NCI-H1092 treated with DMSO at 0.1 percent for 48 hours (cell line): ENCODE measurements at places on chromosomes 16 and 17.

DNA sequence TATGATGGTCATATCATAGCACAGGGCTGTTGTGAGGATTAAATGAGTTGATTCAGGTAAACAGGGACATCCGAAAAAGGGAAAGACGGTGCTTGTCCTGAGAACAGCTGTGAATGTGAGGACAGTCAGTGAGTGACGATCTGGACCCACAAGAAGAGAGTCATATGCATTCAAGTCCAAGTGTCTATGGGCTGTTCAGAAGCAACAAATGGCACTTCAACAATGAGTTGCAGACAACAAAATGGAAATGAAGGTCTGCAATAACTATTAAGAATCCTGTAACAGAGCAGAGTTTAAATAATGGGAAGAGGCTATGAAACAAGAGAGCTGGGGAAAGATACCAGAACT is 100.3 kb downstream of the ADCY9 start:
- DNase-seq, result no peak

DNA sequence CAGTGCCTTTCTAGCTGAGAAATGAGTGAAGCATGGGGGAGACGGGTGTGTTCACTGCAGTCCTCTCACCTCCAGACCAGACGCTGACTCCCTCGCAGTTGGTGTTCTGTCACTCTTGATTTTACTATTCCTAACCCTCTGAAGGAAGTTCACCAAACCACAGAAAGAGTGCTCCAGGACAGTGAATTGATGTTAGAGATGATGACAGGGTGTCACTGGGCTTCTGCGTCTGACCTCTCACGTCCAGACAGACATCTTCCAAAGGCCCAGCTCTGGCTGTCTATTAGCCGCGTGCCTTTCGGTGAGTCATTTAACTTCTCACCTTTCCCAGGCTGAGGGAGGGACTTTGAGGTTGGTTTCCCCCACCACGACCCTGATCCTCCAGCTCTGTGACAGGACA is 8.2 kb downstream of the CRAMP1 start:
- no peak for DNase-seq

DNA sequence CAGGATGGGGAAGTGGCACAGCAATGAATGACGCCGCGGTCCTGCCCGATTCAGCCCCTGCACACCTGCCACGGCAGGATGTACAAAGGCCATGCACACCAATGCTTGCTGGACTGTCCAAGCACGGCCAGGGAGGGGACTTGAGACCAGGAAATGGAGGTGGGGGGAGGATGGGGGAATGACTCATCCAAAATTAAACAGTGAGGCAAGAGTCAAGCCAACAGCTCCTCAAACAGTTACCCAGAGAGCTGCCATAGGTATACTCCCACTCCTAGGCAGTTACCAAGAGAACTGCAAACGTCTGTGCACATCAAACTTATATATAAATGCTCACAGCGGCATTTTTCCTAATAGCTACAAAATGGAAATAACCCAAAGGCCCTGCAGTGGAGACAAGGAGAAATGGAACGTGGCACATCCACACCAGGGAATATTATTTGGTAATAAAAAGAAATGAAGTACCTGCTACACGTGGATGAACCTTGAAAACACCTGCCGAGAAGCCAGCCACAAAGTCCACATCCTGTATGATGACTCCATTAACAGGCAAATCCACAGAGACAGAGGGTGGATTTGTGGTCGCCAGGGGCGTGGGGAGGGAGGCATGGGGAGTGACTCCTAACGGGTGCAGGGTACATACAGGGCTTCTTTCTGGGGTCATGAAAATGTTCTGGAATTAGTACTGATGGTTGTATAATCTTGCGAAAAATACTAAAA is 54.1 kb downstream of the VAC14 start:
- peak; percentile 15 for DNase-seq

DNA sequence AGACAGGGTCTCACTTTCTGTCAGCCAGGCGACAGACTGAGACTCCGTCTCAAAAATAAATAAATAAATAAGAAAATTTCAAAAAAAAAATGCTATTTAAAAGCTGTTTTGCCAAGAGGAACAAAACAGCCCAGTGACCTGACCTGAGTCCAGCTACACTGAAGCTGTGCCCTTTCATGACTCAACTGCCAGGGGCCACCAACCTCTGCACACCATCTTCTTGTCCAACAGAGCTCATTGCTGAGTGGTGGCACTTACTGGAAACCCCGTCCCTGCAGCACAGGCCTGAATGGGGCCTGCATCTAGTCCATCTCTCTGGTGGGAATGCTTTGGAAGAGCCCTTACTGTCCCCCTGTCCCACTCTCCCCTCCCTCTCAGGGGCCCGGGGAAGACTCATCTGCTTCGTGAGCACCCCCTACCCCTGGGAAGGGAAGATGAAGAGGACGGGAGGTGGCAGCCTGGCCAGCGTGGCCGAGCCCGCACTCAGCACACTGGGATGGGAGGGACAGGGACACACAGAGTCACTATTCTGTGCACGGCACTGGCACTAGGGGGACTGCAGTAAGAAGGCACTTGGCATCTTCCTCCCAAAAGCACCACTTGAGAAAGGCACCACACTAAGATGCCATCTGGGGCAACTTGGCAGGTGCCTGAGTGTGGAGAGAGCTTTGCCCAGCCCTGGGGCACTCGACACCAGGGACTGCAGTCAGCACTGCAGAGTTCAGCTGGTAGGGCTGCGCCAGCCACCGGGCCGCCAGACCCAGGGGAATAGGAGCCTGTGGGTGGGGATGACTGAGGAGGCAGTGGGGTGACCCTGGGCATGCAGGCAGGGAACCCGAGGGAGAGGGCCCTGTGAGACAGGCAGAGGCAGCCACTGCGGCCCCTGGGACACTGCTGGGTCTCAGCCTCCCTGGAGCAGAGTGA is 13.5 kb downstream of the FBXO31 start:
- DNase-seq, result no peak

GRCh38 chr17:17058304-17058703 is 16.0 kb downstream of the MPRIP start:
- DNase-seq, result no peak

DNA sequence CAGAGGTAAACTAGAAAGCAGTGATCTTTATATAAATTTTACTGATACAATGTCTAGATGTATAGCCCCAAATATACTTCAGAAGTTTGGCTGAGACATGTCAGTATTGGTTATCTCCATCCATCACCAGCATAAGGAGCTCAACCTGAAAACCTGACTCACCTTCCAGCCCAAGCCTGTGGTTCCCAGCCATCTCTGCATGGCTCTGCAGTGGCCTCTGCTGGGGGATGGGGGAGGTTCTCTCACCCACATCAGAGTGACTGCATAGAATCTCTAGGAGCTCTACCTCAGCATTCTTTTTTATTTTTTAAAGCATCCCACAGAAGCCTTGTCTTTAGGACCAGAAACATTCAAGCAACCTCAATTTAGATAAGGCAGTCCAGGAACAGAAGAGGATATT is 27.3 kb downstream of the USP7 start:
- no peak for DNase-seq

DNA sequence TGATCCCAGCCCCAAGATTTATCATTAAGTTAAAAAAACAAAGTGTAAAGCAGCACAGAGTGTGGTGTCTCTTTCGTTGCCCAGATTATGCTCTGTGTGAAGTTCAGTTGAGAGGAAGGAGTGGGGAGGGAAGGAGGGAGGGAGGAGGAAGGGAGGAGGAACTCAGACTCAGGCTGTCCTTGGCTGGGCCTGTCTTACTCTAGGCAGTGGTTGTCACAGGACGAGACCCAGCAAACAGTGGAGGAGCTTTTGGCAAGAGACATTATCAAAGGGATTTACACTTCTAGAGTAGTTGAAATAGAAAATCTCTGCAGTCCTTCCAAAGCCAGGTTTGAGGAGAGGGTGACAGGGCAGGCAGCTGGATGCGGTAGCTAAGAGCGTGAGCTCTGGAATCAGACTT is 27.8 kb downstream of the KNOP1 start:
- no peak for DNase-seq

DNA sequence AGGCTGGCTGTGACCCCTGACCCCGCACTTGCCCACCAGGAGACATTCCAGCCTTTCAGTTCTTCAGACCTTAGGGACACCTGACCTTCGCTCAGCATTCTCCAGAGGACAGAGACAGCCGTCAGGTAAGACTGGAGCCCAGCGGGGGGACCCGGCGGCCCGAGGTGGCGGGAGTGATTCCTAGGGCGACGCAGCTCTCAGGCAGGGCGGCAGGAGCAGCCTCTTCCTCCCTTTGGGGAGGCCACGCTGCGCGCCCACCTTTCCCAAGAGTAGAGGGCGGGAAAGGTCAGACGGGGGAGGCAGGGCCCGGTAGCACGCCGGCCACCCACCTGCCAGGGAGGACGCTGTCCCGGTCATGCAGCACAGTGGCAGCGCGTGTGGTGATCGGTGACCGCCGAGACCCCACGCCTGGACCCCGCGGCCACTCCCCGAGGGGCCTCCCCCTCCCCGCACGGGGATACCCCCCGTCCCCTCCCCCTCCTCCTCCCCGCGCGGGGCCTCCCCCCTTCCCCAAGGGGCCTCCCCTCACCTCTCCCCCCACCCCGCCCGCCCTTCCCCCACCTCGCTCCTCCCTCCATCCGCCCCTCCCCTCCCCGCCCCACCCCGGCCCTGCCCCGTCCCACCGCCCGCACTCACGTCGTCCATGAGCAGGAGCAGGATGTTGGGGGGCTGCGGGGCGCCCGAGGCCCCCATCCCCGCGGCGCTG is 472 bp downstream of the GALNS start:
- DNase-seq, result no peak

DNA sequence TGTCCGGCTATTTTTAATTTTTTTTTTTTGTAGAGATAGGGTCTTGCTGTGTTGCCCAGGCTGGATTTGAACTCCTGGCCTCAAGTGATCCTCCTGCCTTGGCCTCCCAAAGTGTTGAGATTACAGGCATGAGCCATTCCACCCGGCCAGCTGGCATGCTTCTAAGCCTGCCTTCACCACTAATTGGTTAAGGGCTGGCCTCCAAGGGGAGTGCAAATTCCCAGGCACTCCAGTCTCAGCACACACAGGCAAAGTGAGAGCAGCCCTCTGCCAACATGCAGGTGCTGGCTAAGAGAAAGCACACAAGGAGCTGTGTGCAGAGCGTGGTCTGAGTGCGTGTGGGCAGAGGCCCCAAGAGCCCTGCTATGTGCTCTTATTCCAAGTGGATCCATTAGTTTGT is 149.8 kb upstream of the HS3ST2 start:
- peak; percentile 54 for DNase-seq

- no peak for DNase-seq
Measured at GRCh38 chr17:51203838-51204237, 37.6 kb downstream of the NME2 start.

DNA sequence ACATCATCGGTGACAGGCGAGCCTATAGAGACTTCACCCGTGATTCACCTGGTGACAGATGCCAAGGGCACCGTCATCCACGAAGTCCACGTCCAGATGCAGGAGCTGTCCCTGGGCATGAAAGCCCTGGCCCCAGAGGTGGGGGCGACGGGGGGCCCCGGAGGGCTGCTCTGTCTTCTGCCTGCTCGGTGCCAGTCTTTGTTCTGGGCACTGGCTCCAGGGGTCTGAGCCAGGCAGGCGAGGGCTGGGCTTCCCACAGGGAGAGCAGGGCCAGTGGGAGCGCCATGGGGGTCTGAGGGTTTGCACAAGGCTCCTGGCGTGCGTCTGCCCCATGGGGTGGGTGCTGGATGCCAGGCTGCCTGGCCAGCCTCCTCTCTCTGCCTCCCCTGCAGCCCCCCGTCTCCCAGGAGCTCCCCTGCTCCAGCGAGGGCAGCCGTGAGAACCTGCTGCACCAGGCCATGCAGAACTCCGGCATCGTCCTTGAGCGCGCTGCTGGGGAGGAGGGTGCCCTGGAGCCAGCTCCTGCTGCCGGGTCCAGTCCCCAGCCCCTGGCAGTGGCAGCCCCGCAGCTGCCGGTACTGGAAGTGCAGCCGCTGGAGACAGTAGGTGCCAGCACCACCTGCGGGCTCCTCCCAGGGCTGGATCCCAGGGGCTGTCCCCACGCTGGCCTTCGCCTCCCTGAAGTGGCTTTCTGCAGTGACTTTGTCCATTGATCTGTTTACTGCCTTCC is 3.0 kb upstream of the DNASE1L2 start:
- DNase-seq, result no peak
